Left renal pelvis (tissue), 4 donors: ENCODE measurements at places on chromosomes 3 and 15.

DNA sequence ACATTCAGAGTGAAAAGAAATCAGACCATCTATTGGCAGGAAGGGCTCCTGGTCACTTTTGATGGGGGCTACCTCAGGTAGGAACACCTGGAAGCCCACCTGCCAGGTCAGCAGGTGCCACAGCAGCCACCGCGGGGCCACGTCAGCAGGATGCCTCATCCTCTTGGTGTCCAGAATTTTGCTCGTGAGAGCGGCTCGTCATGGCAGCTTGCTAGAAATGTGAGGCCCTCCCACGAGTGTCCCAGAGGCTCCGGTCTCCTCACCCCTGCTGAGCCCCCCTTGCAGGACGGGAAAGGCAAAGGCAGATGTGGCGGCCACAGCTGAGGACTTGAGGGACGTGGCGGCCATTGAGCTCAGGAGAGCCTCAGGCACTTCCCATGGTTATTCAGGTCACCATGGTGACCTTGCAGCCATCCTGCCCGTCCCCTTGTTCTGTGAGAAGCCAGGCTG is 129.4 kb downstream of the LRRK1 start:
- DNase-seq = no peak

GRCh38 chr3:28315711-28316110 is 32.8 kb upstream of the ZCWPW2 start:
- DNase-seq = no peak

DNA sequence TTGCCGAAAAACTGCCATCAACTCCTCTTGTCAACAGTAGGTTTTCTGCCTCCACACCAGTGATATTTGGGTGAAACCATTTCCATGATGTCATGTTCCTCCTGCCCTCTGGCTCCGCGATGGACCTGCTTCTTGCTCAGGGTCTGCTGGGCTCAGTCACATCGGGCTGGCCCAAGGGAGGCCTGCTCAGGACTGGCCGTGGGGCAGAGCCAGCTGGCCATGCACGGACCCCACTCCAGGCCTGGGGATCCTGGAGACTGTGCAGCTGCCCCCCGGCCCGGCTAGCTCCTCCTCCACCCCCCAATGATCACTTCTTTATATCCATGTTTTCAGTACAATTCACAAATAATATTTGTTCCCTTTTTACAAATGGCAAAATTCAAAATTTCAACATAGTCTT is 270.3 kb upstream of the CCDC54 start:
- DNase-seq = no peak

- DNase-seq = no peak
Observed at GRCh38 chr3:105430455-105430854, 63.7 kb downstream of the ALCAM start.
